ENCODE measurements at places on chromosomes 11 and 22.

- DNase-seq = no peak
Observed at GRCh38 chr11:30120045-30120589, 103.3 kb upstream of the KCNA4 start.

DNA sequence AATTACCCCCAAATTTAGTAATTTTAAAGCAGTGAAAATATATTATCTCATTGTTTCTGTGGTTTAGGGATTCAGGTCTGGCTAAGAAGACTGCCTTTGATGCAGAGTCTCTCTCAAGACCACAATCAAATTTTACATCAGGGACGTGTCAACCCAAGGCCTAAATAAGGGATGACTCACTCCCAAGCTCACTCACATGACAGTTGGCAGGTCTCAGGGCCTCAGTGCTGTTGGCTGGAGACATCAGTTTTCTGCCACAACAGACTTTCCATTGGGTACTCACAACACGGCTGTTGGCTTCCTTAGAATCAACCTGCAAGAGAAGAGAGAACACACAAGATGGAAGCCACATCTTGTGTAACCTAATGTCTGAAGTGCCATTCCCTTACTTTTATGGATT, 377.3 kb downstream of the FAM181B start:
- DNase-seq = no peak

DNA sequence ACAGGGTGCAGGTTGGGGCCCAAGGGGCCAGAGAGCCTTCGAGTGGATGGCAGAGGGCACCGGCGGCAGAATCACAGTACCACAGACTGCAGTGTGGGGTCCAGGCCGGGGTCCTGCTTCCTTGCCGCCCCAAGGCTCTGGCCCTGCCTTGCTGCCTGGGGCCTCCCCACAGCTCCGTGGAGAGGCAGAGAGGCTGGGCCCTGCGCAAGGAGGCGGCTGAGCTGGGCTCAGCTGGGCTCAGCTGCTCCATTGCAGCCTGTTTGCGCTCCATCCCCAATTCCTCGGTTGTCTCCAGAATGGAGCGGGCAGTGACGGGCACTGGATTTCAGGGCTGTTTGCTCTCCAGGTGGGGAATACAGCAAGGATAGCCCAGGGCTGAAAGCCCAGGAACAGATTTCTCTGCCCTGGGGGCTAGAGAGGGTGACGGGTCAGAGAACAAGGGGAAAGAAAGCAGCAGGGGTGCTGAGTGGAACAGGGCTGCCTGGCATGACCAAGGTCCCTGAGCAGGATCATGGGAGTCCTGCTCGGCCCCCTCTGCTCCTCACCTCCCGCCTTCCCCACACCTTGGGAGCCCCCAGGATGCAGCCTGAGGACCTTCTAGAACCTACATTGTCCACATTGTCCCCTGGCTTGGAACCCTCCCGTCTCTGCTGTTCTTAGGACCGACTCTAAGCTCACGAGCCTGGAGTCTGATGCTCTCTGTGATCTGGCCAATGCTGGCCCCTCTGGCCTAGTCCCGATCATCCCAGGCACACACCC, 18.9 kb downstream of the MRGPRG start:
- DNase-seq = no peak

DNA sequence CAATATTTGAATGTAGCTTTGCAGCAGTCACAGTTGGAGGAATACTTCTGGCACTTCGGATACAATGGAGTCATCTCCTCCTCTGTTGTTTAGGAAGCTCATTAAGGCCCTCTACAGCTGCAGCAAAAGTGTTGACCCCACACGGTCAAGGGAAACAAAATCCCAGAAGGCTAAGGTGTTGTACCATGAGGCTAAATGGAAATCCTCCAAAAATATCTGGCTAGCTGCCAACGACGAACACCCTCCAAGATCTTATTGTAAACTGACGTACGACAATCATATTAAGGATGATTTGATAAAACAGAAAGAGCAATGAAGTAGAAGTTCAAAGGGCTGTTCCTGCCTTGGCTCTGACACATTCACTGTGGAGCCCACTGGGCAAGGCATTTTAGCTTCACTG, 4.0 kb downstream of the POGLUT3 start:
- DNase-seq = no peak

GRCh38 chr11:63998558-63999348, 12.5 kb downstream of the OTUB1 start:
- DNase-seq = no peak

DNA sequence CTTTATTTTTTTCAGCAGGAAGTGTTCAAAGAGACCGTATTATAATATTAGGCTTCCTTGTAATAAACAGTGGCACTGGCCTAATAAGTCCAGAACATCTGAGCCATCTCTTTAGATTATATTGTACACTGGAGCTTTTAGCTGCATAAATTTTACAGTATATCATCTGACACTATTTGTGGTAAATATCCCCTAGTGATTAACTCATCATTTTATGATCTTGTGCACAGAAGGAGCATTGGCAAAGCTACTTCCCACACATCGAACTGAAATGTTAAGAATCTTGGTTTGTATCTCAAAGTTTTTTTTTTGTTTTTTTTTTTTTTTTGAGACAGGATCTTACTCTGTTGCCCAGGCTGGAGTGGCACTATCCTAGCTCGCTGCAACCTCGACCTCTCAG, 162.7 kb downstream of the HIPK3 start:
- no peak for DNase-seq

Data from NCI-H226 (cell line).